ENCODE measurements at places on chromosomes 4 and X.
A peak's percentile ranks its signal among the peaks of the same experiment; 100 is the strongest.

- no peak for DNase-seq
Observed at GRCh38 chr4:118743867-118744266, 58.7 kb downstream of the METTL14 start.

GRCh38 chrX:123964156-123964834, 2.8 kb downstream of the STAG2 start:
- no peak for DNase-seq

DNA sequence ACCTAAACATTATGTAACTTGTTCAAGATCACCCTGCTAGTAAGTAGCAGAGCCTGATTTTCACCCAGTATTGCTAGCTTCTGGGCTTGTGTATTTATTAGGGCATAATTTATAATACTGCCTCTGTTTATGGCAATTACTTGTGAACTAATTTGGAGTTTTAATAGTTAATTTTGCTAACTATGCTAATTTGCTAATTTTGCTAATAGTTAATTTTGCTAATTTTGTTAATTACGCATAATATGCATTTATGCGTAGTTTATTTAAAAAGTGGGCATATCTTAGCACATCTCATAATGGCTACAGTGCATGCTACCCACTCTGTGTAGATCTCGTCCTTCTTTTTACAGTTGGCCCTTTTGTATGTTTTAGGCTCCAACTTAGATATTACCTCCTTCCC, 898.1 kb upstream of the EPHA5 start:
- no peak for DNase-seq

GRCh38 chrX:100296183-100296753, 113.8 kb downstream of the PCDH19 start:
- no peak for DNase-seq

DNA sequence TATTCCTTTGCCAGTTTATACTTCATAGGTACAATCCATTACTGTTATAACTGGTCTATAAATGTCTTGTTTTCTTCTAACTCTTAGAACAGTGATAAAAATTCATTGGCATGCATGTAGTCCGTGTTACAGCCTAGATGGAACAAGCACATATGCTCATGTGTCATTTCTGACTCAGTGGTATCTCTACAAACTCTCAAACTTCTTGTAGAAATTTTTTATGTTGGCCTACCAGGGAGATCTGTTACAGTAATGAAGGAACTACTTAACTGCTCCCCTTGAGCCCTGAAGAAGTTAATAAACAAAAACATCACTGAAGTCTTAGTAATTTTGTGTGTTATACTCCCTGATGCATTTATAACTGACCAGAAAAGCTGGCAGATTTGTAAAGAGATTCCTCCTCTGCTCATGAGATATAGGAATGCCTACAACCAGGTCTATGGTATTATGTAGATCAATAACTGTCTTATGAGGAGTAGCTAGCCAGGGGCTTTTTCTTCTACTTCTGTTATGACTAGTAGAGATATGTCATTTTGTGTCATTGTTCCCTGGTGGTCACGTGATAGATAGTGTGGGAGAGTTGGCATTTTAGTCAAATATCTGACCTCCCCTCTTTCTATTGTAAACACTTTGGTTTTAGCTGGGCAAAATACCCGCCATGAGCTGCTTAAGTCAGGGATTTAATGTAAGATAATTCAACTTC, 53.7 kb upstream of the FAAH2 start:
- DNase-seq = no peak

- DNase-seq = no peak
Observed at GRCh38 chrX:93461060-93461459, 212.3 kb downstream of the NAP1L3 start.

- peak; percentile 43 for DNase-seq
Observed at GRCh38 chr4:80202190-80202711, 4.9 kb downstream of the PRDM8 start.

- no peak for DNase-seq
Observed at GRCh38 chrX:41445171-41445570, 2.0 kb upstream of the NYX start.

DNA sequence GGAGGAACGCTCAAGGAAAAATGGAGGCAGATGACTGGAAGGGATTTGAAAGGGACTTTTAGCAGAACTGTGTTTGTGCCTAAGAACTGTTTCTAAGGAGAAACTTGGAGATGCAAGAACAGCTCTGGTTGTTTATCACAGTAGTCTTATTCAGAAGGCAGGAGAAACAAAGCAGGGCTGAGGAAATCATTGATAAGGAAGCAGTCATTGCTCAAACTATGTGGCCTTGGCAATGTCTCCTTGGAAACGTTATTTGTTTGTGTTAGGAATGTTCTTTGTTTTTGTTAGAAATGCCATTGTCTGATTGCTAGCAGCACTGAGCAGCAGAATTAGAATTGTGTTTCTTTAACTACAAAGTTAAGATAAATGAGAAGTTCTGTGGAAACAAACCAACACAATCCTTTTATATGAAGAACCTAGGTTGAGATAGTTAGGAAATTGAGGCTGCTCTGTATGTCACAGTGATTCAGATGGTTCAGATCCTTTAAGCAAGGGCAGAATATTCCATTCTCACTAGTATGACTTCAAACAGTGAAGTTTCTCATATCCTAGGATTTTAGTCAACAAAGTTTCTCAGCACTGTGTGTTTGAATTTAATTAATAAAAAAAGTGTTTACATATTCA, 1191.3 kb upstream of the IGFBP7 start:
- DNase-seq = no peak

DNA sequence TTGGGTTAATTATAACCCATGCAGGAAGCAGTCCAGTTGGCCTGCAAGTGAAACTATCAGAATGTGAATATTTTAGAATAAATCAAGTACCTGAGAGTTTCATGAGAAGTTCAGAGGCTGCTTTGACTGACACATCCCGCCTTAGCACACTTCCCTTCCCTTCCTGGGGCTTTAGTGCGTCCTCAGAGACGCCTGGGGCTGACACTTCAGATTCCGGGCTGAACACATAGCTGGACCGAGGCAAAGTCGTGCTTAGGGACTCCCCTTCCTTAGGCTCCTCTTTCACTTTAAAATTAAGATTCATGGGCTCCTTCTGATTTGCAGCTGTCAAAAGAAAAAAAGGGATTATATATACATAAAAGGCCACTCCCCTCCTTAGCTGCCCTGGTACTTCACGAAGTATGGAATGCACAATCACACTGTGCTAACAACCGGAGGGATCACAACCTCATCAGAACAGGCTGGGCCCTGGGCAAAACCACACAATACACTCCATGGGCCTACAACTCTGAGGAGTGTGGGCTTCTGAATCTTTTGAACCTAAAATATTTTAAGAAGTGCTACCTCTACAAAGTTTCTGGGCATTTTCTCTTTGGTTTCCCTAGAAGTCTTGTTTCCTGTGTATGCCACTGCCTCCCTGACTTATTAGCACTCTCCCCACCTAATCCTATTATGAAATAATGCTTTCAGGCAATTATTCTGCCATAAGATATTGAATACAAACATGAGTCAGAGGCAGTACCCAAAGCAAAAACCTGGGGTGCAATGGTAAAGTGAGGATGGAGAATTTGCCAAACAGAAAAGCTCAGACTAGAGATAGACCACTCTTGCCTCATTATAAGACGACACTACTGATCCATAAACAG, 68.2 kb downstream of the ZNF827 start:
- DNase-seq = no peak
